Stimulated activated CD8-positive, alpha-beta memory T cell treated with anti-CD3 and anti-CD28 coated beads, Interleukin-4, amount 100 ng/mL, for 1 hour (primary cell): ENCODE measurements at places on chromosomes 2 and 18.

DNA sequence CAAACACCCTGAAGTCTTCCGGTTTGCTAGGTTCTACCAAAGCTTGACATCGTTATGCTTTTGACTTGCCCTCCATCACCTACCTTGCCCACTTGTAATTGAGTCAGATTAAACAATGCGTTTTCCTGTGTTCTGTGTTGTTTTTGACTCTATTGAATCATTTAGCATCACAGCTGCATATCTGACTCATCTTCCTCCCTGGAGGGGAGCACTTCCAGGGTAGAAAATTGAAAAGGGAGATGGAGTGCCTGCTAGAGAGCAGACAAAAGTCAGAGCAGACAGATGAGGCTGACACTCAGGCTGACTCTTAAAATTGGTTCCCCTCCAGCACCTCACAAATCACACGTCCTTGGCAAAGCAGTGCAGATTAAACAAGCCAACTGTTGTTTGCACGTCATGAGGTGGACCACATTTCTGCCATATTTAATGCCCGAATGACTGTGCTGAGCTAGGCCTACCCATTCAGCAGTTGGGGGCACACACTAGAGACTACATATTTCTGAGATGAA lies 2.2 kb downstream of the MPP4 start:
- no peak for DNase-seq

GRCh38 chr2:223950448-223951347 lies 5.6 kb upstream of the WDFY1 start:
- DNase-seq, result no peak

- DNase-seq, result peak; percentile 77
These were observed 1.7 kb downstream of the CXCR4 start for GRCh38 chr2:136116151-136116812.

- no peak for DNase-seq
These were observed 373.5 kb downstream of the DSEL start for GRCh38 chr18:67143028-67143427.

DNA sequence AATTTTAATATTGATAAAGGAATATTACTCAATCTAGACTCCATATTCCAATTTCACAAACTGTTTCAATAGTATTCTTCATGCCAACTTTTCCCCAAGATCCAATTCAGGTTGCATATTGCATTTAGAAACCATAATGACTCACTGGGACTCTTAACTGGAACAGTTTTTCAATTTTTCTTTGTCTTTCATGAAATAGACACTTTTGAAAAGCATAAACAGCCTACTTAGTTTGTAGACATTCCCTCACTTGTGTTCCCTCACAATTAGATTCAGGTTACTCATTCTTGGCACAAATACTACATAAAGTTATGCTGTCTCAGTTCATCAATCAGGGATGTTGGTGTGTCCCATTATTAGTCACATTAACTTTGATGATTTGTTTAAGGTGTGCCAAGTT lies 1768.4 kb upstream of the PIK3C3 start:
- DNase-seq, result no peak

DNA sequence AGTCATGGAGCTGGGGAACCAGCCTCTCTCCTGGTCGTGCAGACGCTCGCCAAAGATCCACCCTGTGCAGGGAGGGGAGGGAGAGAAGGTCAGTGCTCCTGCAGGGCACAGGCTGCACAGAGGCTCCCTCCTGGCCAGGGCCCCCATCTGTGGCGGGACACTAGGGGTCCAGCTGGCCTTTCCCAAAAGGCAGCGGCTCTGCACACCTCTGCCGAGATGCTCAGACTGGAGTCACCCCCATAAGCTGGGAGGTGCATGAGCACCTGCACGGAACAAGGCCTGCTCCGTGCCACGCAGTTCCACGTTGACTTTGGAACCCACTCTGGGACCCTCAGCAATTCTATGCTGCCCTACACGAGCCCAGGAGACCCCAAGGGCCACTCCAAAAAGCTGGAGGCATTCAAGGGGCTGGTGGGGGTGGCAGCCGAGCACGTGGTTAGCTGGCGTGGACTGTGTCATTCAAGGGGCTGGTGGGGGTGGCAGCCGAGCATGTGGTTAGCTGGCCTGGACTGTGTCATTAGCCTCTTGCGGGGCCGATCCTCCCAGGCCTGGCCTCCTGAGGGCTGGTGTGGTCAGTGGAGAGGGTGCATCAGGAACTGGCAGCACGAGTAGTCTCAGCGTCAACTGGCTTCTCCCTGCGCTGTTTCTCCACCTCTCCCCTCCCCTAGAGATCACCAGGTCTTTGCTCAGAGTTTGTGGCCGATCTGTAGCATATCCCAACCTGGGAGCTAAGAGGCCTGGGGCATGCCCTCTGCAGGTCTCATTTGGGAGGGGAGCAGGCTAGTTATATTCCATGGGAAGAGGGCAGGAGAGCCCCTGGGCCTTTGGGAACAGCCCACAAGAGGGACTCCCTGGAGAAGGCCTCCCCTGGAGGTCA lies 9.8 kb downstream of the SNORC start:
- DNase-seq, result no peak

- DNase-seq, result no peak
These were observed 40.2 kb downstream of the MAP4K4 start for GRCh38 chr2:101737478-101738255.

DNA sequence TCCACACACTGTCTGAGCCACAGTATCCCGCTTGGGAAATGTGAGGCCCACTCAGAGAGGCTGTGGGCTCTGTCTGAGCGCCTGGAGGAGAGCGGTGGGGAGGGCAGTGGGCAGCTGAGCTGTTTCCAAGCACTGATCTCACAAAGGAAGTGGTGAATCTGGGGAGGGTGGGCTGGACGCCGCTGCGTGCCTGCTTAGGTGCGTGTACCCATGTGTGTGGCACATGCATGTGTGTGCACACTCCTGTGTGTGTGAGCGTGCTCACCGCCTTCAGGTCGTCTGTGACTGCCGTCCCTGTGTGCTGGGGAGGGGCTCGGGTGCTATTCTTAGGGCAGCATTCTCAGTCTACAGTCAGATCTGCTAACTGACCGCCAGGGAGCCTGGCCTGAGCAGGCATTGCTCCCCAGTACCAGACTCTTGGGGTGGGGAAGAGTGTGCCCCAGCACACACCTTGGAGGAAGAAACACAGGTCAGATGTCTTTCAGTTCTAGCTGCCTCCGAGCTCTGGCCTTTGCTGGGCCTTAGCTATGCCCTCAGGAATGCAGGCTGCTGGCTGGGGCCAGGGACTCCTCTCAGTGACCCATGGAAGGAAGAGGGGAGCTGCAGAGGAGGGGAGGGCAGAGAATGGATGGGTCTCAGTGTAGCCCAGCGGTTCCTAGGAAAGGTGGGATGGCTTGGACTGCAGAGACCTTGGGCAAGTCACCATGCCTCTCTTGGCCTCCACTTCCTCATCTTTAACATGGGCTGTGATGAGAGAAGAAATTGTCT lies 31.4 kb downstream of the KCNIP3 start:
- no peak for DNase-seq

GRCh38 chr2:135182601-135183000 lies 130.5 kb downstream of the RAB3GAP1 start:
- DNase-seq, result no peak

DNA sequence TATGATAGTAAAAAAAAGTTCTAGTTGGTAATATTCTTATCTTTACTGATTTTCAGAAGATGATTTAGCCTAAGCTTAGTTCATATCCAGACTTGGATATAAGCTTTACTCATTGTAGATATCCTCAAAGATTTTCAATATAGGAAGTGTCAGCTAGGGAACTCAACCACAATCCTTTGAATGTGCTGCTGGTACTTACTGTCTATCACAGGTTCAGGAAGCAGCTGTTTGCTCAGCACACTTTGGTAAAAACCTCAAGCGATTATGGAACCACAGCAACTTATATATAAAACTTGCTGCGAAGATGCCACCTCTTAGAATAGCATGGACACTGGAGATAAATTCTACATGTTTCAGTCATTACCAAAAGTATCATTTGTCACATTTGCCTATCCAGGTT lies 60.1 kb upstream of the TNFRSF11A start:
- DNase-seq, result no peak

DNA sequence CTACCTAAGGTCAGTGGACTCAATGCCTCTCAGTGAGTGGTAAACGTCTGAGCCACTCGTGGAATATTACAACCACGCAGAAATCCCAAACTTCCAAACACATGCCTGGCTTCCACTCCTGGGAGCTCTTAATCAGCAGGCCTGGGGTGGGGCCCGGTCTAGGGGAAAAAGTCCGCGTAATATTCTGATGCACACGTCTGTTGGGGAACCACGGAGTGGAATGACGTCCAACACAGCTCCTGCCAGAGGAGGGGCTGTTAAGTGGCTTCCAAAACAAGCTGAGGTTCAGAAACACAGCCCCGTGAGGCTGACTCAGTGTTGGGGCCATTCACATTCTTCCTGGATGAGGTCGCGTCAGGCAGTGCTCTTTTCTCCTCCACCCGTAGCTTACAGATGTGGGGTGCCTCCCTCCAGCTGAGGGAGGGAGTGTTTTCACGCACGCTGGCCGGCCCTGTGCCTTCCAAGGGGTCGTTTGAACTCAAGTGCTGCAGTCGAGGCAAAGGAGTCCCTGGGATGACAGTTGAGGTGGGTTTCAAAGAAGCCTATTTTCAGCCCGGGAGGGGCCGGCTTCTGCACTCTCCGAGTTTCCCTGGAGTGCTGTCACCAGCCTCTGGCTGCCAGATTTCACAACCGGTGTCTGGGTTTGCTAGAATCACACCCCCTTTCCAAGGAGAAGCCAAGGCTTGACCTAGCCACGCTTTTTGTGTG lies 73.1 kb downstream of the ACKR3 start:
- DNase-seq, result no peak

DNA sequence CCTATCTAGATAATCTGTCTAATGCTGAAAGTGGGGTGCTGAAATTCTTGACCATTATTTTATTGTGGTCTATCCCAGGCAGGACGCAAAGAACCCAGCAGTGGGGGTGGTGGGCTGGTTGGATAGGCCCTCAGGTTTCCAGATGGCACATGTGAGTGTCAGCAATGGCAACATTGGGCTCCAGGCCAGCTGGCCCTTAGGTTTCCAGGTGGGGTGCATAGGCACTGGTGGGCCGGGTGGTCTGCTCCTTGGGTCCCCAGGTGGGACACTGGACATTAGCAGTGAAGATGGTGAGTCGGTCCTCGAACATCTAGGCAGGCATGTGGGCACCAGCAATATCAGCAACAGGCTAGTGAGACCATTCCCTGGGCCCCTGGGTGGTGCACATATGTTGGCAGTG lies 680.3 kb upstream of the ACVR2A start:
- no peak for DNase-seq

- DNase-seq, result no peak
These were observed 83.1 kb downstream of the TMEM247 start for GRCh38 chr2:46562451-46562840.

- no peak for DNase-seq
These were observed 75.6 kb upstream of the CHMP1B start for GRCh38 chr18:11775436-11776174.

GRCh38 chr2:100891906-100892642 lies 72.1 kb downstream of the NPAS2 start:
- DNase-seq, result no peak

DNA sequence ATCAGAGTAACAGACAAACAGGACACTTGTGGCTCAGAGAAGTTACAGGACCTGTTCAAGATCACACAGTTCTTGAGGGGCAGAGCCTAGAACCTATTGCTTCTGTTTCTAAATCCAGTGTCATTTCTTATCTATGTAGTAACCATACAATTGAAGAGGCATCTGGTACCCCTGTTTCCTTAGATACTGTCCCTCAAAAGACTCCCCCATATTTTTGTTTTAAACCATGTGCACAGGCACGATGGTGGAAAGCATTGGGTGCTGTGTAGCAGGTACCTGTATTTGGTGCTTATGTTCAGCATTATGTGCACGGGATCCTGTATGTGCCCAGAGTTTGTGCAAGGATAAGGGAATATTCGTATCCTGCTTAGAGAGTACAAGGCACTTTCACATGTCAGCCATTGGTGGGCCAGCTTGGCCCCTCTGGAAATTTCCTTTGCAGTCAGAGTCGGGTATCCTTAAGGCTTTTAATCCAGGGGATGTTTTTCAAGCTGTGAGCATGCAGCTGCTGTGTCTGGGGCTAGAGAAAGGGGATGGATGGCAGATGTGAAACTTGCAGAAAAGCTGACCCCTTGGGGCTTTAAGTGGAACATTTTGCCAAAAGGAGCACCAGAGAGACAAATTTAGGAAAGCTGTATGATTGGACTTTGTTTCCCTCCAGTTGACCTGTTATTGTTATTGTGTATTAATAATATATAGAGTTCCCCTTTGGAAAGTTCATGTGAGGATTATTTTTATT lies 2.1 kb downstream of the LBH start:
- DNase-seq, result no peak

DNA sequence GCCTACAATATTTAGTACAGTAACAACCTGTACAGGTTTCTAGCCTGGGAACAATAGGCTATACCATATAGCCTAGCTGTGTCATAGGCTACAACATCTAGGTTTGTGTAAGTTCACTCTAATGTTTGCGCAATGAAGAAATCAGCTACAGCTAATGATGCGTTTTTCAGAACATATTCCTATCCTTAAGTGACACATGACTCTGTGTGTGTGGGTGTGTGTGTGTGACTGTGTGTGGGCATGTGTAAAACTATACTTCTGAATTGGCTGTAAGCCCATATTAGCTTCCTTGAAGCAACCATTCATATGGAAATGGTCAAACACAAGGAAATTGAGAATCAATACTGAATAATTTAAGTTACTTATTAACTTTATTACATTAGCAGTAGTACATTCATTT lies 120.8 kb upstream of the SULT1C3 start:
- DNase-seq, result no peak

DNA sequence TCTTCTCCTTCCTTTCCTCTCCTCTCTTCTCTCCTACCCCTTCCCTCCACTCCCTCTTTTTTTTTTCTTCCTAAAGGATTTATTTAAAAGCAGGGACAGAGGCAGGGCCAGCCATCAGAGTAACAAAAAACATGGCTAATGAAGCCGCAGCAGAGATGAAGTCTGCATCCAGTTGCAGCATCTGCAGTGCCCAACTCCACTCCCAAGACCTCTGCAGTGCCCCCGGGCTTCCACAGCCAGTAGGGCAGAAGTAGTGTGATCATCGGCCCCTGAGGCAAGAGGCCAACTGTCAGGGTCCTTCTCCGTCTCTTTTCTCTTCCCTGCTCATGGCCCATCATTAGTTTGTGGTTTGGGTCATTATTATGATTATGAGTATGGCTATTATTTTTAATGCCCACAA lies 4.2 kb upstream of the EGR4 start:
- no peak for DNase-seq

DNA sequence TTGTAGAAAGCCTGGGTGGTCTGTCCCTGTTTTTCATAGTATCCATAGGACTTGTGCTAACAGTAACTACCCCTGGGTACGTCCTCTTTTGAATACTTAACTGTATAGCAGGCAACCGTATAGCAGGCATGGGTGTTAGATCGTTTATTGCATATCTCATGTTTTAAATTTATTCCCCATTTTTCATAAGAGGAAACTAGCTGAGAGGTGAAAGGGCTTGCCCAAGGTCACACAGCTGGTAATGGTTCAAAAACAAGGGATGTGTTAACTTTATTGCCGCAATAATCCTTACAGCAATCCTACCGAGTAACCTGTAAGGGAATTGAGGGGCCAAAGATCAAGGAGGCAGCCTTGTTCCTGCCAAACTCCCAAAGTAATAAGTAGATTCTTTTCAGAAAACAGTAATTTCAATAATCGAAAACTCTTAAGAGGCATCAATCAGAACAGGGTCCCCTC lies 990 bp upstream of the MGAT4A start:
- no peak for DNase-seq

- DNase-seq, result no peak
These were observed 396.5 kb upstream of the SALL3 start for GRCh38 chr18:78582898-78583738.
